Stimulated activated CD8-positive, alpha-beta memory T cell treated with anti-CD3 and anti-CD28 coated beads, Interleukin-7, amount 100 ng/mL, for 4 hours (primary cell): ENCODE measurements at places on chromosomes 7 and 10.

DNA sequence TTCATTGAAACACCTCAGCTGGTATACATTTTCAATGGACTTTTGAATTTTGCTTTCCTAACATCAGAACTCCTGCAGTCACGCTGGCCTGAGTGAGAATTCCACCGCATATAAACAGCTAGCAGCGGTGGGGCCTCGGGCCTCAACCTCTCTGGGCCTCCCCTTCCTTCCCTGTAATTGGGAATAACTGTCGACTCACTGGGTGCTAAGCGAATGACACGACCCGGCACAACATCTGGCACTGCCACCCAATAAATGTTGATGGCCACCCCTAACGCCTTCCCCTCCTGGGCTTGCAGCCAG is 670 bp downstream of the RCC1L start:
- no peak for DNase-seq

- no peak for DNase-seq
Measured at GRCh38 chr7:48637382-48637781, 287.0 kb upstream of the CDC14C start.

- no peak for DNase-seq
Measured at GRCh38 chr7:157526005-157526912, 189.5 kb downstream of the DNAJB6 start.

- no peak for DNase-seq
Measured at GRCh38 chr10:48519481-48520183, 85.2 kb downstream of the ARHGAP22 start.

GRCh38 chr10:67801118-67801517 is 36.9 kb downstream of the DNAJC12 start:
- DNase-seq, result no peak

- no peak for DNase-seq
Measured at GRCh38 chr10:51397244-51397643, 302.2 kb downstream of the CSTF2T start.

GRCh38 chr7:38372290-38372689 is 98.9 kb upstream of the TARP start:
- no peak for DNase-seq

DNA sequence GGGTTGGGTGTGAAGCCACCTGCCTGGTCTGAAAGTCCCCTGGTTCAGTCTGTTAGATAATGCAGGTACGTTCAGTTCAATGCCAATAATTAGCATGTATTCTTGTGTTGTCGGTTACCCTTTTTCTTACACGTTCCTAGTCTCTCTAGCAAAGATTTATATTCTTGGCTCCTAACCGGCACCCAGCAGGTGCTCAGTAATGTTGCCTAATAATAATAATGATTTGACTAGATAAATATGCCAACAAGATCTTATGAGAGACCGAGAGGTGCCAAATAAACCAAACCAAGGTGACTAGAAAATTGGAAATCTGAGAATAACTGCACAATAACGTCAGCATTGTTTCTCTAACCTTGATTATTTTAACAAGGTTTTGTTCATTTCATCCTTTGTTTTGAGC is 1.1 kb upstream of the SMIM30 start:
- no peak for DNase-seq

DNA sequence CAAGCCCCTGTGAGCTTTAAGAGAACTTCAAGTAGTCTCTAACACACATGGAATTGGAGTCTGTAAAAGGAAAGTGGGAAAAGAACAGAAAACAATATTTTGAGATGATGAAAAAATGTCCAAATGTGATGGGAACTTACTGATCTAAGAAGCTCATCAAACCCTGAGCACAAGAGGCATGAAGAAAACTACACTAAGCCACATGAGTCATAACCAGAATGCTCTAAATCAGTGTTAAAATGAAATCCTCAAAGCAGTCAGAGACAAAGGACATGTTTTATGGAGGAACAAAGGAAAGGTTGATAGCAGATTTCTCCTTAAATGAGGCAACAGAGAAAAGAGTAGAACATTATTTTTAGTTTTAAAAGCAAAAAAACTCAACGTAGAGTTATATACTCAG is 37.2 kb downstream of the ZNF33A start:
- DNase-seq, result no peak

DNA sequence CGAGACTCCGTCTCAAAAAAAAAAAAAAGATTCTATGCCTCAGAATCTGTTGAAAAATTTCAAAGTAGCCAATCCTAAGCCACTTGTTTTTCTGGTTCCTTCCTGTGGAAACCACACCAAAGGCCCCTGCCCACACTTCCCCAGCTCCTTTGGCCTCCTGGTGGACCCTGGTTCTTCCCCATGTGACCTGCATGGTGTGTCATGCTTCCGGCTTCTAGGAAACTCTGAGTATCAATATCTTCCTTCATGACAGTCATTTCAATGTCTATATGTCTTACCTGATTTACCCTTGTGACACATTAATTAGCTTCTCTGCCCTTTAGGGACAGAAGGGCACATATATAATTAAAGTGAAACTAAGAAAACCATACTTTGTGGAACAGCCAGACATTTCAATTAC is 80.4 kb upstream of the GRB10 start:
- no peak for DNase-seq

- no peak for DNase-seq
Measured at GRCh38 chr7:96546426-96546825, 163.2 kb downstream of the SEM1 start.

DNA sequence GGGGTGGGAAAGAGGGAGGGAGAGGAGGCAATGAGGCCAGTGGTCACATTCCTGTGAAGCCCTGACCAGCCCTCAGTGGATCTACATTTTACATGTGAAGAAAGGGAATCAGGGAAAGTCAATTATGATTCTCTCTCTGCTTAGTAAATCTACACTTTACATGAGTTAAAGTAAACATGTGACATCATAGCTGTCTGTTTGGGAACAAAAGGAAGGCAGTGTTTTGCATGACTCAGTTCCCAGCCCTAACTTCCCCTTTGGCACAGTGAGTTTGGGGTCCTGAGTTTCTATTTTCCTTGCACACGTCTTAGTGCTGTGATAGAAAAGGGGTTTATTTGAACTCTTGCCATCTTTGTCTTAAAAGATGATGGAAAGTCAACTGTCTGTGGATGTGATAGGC is 615.1 kb downstream of the SDK1 start:
- no peak for DNase-seq

- DNase-seq, result no peak
Measured at GRCh38 chr7:104998040-104998752, 15.8 kb upstream of the KMT2E start.

GRCh38 chr7:1704811-1705738 is 35.0 kb downstream of the ELFN1 start:
- no peak for DNase-seq

GRCh38 chr10:110978204-110978603 is 58.8 kb downstream of the SHOC2 start:
- DNase-seq, result no peak

GRCh38 chr10:69372126-69372980 is 44.4 kb downstream of the TACR2 start:
- no peak for DNase-seq

GRCh38 chr7:115763347-115763746 is 267.2 kb downstream of the TFEC start:
- DNase-seq, result no peak

DNA sequence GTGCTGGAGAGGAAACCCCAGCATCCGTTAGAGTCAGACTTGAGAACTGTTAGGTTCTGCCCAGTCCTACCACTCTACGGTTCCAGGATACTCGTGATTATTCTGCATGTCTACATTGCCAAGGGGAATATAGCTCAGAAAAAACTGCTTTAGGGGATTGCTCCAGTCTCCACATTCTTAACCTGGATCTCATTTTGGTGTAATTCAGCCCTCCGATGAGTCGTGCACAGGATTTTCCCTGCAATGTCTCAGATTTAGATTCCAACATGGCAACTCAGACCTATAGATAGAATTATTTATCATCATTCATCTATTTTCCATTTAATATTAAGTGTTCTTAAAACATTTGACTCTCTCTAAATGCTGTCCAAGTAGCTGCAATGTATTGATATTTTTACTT is 121.1 kb upstream of the ZEB1 start:
- DNase-seq, result no peak

DNA sequence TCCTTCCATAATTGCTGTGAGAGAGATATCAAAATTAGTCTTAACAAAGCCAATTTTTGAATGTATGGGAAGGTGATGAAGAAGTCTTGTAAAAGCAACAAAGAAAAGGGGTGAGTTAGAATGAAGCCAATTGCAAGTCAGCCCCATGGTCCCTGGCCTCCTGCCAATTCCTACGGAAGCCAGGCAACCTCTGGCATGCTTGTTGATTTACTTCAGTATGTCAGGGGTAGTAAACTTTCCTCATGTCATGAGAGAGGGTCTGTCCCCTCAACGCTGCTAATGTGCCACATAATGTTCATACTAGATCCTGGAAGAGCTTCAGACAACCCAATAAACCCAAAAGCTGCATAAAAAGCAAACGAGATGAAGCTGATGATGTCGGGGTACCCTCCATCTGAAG is 159.1 kb upstream of the YAE1 start:
- no peak for DNase-seq

DNA sequence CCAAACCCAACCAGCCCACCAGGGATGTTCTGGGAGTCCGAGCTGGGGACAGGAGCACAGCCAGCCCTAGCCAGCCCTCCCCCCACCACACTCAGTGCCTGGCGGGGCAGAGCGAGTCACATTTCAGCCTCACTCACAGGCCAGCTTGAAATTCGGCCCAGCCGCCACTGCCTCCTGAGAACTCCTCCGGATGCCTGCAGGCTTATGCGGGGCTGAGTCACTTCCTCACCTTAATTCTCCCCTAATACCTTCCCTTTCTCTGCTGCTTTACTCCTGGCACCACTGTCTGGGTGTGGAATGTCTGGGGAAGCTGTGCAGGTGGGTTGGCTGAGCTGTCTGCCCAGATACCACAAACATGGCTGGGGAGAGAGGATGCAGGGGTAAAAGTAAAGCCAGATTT is 22.6 kb upstream of the DLG5 start:
- DNase-seq, result no peak

GRCh38 chr10:10421071-10421470 is 596.6 kb upstream of the CELF2 start:
- no peak for DNase-seq

DNA sequence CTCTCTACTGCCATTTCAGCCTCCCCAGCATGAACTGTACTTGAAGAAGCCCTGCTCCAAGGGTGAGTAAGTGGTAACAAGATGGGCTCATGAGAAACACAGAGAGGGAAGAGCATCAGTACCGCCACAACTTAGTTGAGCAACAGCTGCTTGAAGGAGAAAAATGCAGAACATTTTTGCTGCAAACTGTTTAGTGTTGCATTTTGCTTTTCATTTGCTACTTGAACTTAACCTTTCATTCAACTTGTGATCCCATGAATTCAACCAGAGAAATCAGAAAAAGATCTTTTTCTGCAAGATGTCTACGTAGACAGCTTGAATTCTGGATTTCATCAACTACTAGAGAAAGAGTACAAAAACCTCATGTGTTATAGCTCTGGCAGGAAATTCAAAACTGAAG is 40.7 kb downstream of the ANK3 start:
- DNase-seq, result no peak

DNA sequence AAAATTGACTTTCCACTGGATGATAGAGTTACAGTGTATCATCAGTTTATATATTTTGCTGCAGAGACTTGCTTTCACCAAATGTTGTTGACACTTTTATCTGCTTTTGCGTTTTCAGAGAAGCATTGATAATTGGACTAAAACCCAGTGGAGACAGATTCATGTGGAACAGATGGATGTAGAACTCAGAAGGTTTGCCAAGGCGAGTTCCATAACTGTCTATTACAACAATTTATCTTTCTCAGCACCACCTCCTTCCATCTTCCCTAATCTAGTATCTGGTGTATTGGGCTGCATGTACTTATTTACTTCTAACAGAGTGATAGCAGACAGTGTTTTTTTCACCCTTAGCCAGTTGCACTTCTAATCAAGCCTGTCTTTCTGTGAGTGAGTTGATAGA is 73.3 kb downstream of the DNAH11 start:
- DNase-seq, result no peak

DNA sequence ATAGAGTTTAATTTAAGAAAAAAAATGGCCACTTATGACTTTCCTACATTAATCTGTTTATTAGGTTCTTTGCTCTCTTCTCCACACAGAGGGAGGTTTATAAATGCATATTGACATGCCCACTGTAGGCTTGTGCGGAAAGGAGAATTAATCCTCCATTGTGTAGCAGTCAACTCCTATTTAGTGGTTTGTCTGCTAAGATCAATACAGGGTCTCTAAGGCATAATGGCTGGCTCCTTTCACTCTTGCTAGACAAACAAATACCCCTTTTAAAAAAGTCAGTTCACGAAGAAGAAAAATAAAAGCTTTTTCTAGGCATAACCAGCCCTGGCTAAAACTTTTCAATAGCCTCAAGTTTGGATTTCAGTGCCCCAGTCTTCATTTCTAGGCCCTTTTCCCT is 141.6 kb downstream of the TSPAN12 start:
- no peak for DNase-seq

- DNase-seq, result no peak
Measured at GRCh38 chr7:31070991-31071644, 19.0 kb downstream of the ADCYAP1R1 start.

GRCh38 chr7:105635197-105635596 is 53.9 kb upstream of the EFCAB10 start:
- DNase-seq, result no peak

DNA sequence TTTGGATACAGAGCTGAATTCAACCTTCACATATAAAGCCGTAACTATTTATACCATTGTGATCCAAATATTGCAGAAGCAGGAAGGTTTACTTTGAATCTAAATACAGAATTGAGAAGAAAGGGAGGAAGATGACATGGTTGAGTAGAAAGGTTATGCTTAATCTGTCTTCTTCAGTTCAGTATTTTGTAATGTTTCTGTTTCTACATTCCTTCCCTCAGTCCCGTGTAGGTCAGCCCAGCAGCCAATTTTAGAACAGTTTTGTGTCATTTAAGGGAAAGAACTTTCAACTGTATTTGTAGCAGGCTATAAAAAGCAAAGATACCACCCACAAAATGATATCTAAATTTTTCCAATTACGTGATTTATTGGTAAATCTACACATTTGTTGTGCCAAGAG is 97.4 kb downstream of the CPED1 start:
- DNase-seq, result no peak

- no peak for DNase-seq
Measured at GRCh38 chr7:9264395-9264794, 831.0 kb downstream of the NXPH1 start.

GRCh38 chr10:110077436-110078130 is 69.8 kb downstream of the ADD3 start:
- DNase-seq, result no peak

DNA sequence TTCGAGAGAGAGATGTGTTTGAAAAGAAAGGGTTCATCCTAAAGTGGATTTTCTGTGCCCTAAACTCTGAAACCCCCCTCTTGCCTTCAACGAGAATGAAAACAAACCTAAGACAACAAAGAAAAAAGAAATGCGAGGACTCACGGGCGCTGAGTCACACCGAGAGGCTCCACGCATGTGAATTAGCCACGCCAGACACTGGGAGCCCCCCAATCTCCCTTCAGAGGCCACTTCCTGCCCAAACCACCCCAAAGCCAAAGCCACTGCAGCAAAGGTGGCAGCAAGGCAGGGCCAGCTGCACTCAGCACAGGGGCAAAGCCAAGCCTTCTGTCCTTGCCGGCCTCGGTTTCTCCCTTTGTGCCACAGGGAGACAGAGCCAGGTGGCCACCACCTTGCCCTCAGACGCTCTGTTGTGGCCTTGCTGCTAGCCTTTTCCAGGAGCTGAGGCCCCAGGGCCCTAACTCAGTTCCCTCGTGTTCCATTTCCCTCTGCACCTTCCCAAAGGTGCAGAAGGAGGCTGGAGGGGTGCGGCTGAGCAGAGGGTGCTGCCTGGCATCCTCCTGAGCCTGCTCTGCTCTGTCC is 93.3 kb downstream of the FAM53B start:
- DNase-seq, result peak; percentile 60
